Right cardiac atrium (tissue), 5 donors: ENCODE measurements at places on chromosomes 4 and X. TPM values are rescaled to one million over a fixed set of nuclear protein-coding genes. Genes with fewer than 3 reads are reported as not detected.

DNA sequence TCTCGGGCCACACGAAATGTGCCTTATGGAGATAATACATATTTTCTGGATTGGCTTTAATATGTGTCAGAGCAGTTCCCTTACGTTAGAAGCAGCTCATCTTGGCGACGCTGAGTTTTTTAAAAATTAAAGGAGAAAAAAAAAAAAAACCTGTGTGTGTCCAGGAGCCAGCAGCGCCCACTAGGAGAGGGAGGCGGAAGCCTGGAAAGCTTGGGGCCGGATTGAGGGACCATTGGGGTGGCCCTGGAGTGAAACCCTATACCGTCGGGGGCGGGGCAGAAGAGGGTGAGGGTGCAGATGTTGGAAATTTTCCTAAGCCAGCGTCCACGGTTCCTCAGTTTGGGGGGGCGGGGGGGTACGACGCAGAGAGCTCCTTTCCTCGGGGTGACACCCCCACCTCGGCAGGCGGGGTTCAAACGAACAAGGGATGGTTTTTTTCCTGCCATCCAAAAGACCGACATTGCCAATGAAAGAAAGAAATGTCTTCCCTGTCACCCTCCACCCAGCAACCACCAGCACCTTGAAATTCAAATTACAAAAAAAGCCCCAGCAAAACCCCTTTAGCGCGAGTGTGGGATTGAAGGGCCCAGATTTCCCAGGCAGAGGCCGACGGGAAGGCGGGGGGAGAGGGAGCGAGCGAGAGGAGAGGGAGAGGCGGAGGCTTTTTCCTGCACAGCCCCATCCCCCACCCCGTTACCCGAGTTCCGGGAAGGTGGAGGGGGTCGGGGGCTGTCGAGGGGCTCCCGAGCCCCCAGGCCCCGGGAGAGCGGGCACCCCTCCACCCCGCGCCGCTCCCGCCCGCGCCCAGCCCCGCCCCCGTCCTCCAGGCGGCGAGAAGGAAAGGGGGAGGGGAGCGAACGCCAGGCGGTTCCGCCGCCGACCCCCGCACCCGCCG lies 859 bp downstream of the SMARCA1 start:
- peak; percentile 77 for DNase-seq

NAA11 gene
- total RNA-seq: not detected

STATH gene
- total RNA-seq: not detected

DNA sequence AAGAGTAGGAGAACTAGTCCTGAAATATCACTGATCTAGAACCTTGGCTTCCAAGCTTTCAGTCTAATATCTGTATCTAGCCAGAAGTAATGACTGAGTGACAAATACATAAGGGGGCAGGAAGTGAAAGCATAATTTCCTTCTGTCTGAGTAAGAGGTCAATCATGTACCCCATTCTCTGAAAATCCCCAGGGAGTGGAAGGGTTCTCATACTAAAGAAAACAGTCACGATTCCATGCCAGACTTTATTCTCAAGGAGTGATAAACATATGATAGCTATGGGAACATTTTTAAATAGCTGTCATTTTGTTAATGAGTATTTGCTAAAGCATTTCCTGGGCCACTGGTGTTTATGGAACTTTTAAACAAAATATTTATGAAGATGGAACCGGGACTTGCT lies 308.5 kb downstream of the ARHGAP24 start:
- DNase-seq: no peak

GRCh38 chr4:55396308-55397125 lies 760 bp downstream of the TMEM165 start:
- DNase-seq: peak; percentile 84

- peak; percentile 84 for DNase-seq
These were observed 53.7 kb upstream of the RBPJ start for GRCh38 chr4:26267087-26267486.

DNA sequence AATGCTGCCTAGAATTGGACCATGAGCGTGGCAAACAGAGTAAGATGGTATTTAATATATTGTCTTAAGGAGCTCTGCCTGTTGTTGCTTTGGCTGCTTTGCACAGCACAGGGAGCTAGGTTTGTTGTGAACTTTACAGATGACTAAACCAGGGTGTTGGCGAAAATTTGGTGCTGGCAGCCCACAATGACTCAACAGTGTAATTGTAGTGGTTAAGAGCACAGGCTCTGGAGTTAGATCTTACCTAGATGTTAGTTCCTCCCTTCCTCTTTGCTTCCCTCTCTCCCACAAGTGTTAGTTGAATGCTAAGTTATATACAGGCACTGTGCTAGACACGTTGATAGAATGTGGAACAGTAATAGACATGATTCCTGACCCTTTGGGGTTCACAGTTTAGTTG lies 128.9 kb upstream of the TRPC5 start:
- no peak for DNase-seq

SSX2B gene
- total RNA-seq: not detected

FRMPD4 gene
- total RNA-seq: 0.33 TPM

- DNase-seq: no peak
These were observed 323.6 kb downstream of the AFF2 start for GRCh38 chrX:148823986-148824385.

ADH1A gene
- 0.97 TPM for total RNA-seq

GRCh38 chr4:39255266-39255665 lies 72.9 kb downstream of the WDR19 start:
- no peak for DNase-seq

DNA sequence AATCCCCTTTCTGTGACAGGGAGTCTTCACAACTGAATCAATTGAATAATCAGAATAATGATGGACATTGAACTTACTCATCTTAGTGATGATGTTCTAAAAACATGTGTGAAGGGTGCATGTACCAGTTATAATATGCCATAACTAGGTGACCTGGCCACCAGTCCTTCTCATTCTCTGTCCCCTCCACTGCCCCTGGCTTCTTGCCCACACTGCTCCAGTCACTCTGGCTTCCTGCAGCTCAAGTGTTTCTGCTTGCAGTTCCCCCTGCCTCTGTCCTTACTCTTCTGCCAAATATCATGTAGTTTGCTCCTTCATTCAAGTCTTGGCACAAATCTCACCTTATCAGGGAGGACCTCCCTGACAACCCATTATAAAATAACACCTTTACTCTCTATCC lies 168.1 kb upstream of the SLC7A11 start:
- DNase-seq: peak; percentile 21

GRCh38 chr4:165201806-165202205 lies 5.6 kb upstream of the KLHL2 start:
- no peak for DNase-seq

- DNase-seq: no peak
These were observed at the start of gene PPEF1 for GRCh38 chrX:18707426-18708049. Gene PPEF1, plus strand, starts transcription at chrX:18707645. Its CDS starts 136 bp downstream, at chrX:18707781.

SPANXA2 gene
- not detected for total RNA-seq
